Kidney (tissue), 22 donors: ENCODE measurements at places on chromosomes 4 and X. TPM values are rescaled to one million over a fixed set of nuclear protein-coding genes. Genes with fewer than 3 reads are reported as not detected.
A peak's percentile ranks its signal among the peaks of the same experiment; 100 is the strongest.

PGAM4 gene
- not detected for polyA plus RNA-seq

- DNase-seq, result no peak
Measured at GRCh38 chr4:127889903-127890302, 9.2 kb downstream of the PLK4 start.

MTNR1A gene
- not detected for polyA plus RNA-seq

DNA sequence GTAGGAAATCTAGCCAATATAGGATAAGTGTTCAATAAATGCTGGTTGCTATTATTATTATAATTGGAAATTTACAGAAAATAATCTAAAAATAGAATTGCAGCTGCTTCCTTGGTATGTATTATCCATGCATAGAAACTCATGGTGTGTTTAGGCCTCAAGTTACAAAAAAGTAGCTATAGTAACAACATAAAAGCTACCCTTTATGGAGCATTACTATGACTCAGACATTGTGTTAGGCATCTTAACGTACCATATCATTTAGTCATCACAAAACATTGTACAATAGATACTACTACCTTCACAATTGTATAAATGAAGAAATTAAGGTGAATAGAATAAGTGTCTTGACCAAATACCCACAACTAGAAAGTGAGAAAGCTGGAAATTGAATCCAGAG is 126.9 kb upstream of the NRK start:
- DNase-seq, result no peak

DNA sequence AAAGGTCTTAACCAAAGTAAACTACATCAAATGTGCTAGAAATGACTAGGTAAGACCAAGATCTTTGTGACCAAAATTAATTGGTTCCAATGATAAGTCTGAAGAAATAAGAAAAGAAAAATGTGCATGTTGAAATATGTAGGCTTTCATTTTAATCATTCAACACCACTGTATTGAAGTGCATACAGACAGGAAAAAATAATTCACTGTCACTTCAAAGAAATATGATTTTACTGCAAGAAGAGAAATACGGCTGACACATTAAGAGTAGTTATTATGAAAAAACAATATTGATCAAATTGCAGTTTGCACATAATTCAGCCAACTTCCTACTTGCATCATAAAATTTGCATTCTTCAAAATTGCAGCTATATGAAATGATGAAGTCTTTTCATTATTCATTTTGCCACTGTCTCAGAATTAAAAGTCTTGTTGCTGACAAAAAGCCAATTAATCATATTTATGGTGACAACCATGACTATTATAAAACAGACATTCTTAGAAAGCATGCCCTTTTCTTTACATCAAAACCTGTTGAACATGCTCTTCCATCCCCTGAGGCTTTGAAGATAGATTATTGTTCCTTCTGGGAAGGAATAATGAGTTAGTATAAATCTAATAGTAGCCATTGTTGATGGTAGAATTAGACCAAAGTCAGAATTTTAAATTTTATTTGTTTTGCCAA is 405.9 kb upstream of the MAD2L1 start:
- DNase-seq, result no peak

- peak; percentile 41 for DNase-seq
Measured at GRCh38 chr4:139770361-139770760, 104.7 kb downstream of the MGST2 start.

ASB9 gene
- 15.7 TPM for polyA plus RNA-seq

GRCh38 chr4:172686021-172686420 is 482.6 kb upstream of the GALNT7 start:
- peak; percentile 18 for DNase-seq

LDB2 gene
- 26.9 TPM for polyA plus RNA-seq

RBM46 gene
- polyA plus RNA-seq, result not detected

ASB12 gene
- 0.62 TPM for polyA plus RNA-seq

DNA sequence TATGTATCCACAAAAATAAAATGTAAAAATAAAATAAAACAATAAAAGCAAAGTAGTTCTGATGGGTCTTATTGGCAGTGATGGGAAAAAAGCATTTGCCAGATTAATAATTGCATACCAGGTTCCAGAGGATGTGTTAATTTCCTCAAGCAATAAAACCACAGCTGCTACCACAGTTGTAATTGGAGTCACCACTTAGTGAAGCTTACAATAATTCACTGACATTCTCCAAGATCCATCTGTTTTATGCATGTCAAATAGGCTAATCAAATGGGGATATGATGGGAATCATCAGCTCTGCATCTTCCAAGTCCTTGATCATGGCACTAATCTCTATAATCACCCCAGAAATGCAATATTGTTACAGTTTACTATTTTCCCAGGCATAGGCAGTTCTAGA is 123.5 kb upstream of the EMCN start:
- DNase-seq, result no peak

DNA sequence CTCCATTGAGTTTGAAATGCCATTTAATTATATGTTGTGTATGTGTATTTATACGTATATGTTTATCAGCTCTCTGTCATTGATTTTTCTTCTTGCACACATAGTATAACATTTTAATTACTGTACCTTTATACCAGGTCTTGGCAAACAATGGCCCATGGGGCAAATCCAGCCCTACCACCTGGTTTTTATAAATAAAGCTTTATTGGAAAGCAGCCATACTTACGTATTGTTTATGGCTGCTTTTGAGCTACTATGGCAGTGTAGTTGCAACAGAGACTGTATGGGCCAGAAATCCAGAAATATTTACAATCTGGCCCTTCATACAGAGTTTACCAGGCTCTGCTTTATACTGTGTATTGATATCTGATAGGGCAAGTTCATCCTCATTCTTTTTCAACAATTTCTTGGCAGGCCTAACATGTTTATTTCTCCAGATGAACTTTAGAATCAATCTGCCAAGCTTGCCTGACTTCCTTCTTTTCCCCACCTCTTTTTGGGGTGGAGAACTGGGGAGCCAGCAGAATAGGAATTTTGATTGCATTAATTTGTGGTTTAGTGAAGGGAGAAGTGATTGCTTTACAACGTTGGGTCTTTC is 15.8 kb downstream of the DCUN1D4 start:
- DNase-seq, result no peak

CLDN22 gene
- 0.39 TPM for polyA plus RNA-seq

DNA sequence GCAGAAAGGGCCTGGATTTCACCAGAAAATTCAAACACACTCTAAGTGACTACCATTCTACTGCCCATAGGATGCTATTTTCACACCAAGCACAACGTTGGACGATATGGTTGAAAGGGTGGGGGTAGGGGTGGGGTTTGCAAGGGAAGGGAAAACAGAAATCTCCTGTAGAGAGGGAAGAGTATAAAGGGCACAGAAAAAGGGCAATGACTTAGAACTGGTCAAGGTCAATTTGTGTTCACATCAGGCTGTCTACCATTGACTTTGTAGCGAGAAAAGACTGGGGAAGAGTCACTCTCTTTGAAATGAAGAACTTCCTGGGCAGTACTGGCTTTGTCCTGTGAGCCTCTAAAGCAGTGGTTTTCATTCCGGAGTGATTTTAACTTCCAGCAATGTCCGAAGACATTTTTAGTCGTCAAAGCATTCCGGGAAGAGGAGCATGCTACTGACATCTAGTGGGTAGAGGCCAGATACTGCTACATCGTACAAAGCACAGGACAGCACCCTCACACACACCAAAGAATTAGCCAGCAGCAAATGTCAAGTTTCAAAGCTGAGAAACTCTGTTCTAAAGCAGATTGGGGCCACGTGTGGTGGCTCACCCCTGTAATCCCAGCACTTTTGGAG is 48.4 kb upstream of the SLC7A3 start:
- DNase-seq, result no peak
